ENCODE measurements at places on chromosomes 7 and 10.

DNA sequence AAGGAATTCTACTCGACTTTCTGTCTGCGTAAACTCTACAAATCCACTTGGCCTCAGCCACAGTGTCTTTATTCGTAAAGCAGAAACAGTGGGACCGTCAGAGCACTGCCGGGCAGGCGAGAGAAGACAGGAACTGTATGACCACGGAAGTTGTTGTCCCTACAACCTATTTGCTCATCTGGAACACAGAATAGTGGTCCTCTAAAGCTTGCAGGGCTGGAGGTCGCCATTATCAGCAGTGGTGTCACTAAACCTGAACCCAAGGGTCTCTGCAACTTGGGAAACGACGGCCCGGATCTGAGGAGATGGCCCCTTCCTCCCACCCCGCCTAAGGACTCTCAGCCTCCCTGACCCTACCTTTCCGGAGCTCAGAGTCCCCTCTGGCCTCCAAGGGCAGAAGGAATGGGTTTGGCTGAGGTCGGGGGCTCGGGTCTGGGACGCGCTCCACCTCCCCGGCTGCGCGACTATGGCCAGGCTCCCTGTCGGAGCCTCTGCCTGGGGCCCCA is 442 bp downstream of the STYXL1 start:
- no peak for DNase-seq

- DNase-seq = no peak
These were observed 2.8 kb downstream of the TRIM56 start for GRCh38 chr7:101088069-101088425.

- no peak for DNase-seq
These were observed 54.4 kb downstream of the KLHDC10 start for GRCh38 chr7:130124711-130125110.

DNA sequence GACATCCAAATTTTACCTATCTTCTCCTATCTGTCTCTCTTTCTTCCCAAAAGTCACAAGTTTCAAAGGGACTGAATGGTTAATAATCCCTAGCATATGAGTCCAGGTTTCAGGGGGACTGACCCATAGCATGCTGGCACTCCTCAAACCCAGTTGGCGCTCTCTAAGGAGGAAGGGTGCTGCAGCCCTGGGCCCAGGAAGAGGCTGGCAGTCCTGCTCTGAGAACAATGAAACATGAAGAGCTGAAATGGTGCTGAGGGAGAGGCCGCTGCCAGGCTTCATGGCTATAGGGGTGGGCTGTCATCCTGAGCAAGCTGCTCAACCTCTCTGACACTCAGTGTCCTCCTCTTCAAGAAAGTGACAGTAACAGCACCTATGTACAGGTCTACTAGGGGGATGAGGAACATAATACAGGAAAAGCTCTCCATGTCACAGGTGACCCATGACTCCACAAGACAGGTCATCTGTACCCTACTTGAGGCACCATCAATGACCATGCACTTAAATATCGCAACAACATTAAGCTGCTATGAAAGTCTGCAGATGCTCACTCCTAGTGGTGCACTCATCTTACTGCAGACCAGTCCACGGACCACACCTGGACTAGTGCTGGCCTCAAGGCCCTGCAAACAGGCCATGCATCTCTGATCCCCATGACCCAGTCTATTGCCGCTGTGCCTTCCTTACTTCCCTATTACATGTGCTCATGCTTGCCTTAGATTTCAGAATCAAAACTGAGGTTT is 17.0 kb downstream of the COBL start:
- DNase-seq = no peak

GRCh38 chr7:127930341-127931328 is 100.6 kb downstream of the LRRC4 start:
- no peak for DNase-seq

GRCh38 chr7:106979551-106980357 is 64.8 kb upstream of the PRKAR2B start:
- no peak for DNase-seq

DNA sequence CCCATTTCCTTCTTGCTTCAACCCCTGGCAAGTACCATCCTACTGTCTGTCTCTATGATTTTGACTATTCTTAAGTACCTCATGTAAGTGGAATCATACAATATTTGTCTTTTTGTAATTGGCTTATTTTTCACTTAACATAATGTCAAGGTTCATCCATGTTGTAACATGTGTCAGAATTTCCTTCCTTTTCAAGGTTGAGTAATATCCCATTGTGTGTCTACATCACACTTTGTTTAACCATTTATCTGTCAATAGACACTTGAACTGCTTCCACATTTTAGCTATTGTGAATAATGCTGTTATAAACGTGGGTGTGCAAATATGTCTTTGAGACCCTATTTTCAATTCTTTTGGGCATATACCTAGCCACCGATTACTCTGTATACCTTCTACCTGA is 14.0 kb upstream of the CDK14 start:
- DNase-seq = no peak

GRCh38 chr10:88125766-88126165 is 262.3 kb downstream of the PTEN start:
- no peak for DNase-seq

DNA sequence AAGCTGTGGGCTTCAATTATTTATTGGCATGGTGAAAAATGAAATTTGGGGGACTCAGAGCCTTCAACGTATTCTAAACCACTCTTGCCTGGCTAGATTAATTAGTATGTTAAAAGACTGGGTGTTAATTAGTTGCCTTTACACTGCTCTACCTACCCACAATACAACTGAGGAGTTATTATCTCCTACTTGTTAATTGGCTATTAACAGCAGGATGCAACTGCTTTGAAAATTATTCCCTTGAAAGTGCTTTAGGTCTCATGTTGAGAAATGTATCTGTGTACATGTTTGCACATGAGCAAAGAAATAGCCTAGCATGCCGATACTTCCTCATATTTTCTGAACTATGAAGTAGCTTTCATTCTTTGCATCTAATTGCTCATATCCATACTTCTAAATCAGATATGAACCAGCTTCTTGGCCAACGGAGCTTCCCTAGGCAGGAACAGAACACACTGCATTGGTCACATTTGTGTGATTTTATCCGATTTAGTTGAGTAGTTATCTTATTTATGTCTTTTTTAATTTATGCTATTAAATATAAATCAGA is 155.8 kb downstream of the GPAM start:
- no peak for DNase-seq

- peak; percentile 23 for DNase-seq
These were observed 143.8 kb upstream of the TMEM106B start for GRCh38 chr7:12067156-12067831.

GRCh38 chr7:2014391-2015241 is 218.1 kb downstream of the MAD1L1 start:
- no peak for DNase-seq

GRCh38 chr7:45646996-45647825 is 73.0 kb downstream of the ADCY1 start:
- no peak for DNase-seq

GRCh38 chr7:67637023-67637358 is 640.4 kb downstream of the TYW1 start:
- DNase-seq = no peak

- DNase-seq = no peak
These were observed 124.2 kb downstream of the FAM53B start for GRCh38 chr10:124619802-124620490.

DNA sequence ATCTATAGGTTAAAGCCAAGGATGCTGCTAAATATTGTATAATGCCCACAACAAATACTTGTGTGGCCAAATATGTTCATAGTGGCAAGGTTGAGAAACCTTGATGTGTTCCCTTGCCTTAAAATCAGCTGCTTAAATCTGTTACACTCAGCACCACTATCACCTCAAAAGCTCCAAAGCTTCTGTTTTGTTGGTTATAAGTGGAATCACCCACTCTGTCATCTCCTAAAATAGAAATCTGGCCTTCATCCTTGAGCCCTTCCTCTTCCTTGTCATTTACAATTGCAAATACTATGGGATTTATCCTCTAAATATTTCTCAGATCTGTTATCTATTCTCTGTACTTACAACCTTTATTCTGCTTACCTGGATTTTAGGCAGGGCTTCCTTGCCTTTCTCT is 61.4 kb downstream of the CPED1 start:
- no peak for DNase-seq

- no peak for DNase-seq
These were observed 46.4 kb upstream of the SAMD8 start for GRCh38 chr10:75065076-75065475.

GRCh38 chr10:497289-497688 is 192.2 kb downstream of the DIP2C start:
- DNase-seq = no peak

DNA sequence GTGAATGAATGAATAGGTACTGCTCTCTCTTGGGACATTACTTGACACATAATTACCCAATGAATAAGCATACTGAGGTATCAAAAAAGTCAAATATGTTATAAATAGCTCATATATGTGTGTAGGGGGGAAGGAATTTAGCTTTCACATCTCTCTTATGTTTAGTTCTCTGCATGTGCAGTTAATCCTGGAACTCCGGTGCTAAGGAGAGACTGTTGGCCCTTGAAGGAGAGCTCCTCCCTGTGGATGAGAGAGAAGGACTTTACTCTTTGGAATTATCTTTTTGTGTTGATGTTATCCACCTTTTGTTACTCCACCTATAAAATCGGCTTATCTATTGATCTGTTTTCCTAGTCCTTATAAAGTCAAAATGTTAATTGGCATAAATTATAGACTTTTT is 1.2 kb downstream of the CFTR start:
- DNase-seq = no peak
